Colonic mucosa (tissue), 4 donors: ENCODE measurements at places on chromosomes 16 and 17.

- H3K27me3 ChIP-seq: no peaks in the 10 kb centered on the region
- H3K36me3 ChIP-seq: no peaks in the 10 kb centered on the region
- no peak for DNase-seq
- no peak overlapping the region for H3K27ac ChIP-seq
- no peak overlapping the region for H3K4me3 ChIP-seq
- H3K4me1 ChIP-seq: no peaks in the 10 kb centered on the region
These were observed 35.8 kb upstream of the TEKT3 start for GRCh38 chr17:15377200-15377599.

GRCh38 chr17:42681976-42682721 lies at the start of gene CNTNAP1:
CNTNAP1 (plus strand) TSS chr17:42682531; CDS start chr17:42682830, 299 bp downstream.
- H3K4me3 ChIP-seq: peak within 1 kb of the TSS; percentile 37
- peak; percentile 57 for DNase-seq
- peak within 1 kb of the TSS; percentile 59 for H3K27ac ChIP-seq
- H3K4me1 ChIP-seq: peaks cover 38% of the 10 kb centered on the region

- no peaks in the 10 kb centered on the region for H3K36me3 ChIP-seq
- H3K27me3 ChIP-seq: no peaks in the 10 kb centered on the region
- H3K27ac ChIP-seq: no peak overlapping the region
- H3K4me1 ChIP-seq: no peaks in the 10 kb centered on the region
- H3K4me3 ChIP-seq: no peak overlapping the region
- DNase-seq: no peak
These were observed 82.6 kb downstream of the CACNG1 start for GRCh38 chr17:67126983-67127382.

DNA sequence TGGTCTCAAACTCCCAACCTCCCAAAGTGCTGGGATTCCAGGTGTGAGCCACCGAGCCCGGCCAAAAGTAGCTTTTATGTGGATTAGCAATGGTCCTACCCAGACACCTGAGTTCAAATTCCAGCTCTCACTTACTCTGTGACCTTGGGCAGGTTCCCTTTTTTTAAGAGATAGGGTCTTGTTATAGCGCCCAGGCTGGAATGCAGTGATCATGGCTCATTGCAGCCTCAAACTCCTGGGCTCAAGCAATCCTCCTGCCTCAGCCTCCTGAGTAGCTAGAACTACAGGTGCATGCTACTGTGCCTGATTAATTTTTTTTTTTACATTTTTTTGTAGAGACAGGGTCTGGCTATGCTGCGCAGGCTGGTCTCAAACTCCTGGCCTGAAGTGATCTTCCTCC lies 16.6 kb downstream of the HDAC5 start:
- no peaks in the 10 kb centered on the region for H3K27me3 ChIP-seq
- no peak overlapping the region for H3K4me3 ChIP-seq
- H3K27ac ChIP-seq: no peak overlapping the region
- H3K36me3 ChIP-seq: no peaks in the 10 kb centered on the region
- H3K4me1 ChIP-seq: peaks cover 16% of the 10 kb centered on the region
- no peak for DNase-seq

DNA sequence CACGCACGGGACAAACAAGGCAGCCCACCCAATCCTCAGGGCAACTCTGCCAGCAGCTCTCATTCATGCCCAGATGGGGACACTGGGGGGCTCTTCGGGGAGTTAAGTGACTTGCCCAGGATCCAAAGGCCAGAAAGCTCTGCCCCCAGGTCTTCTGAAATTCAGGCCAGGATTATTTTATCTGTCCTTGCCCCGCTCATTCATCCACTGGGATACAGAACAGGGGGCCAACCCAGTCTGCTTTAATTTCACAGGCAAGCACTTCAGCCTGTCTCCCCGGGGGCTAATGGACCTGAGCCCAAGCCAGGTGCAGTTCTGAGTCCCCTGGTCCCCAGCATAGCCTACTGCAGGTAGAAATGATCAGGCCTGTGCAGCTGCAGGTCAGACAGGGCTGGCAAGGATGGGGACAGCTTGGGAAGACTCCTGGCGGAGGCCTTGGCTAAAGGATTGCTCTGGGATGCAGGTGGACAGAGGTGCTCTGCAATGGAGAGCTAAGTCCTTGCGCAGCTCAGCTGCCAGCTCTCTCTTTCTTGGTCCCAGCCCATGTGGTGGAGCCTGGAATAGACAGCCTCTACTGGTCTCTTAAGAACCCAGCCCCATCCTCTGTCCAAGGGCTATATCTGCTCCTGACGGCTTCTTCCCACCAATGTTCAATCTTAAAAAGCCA lies 766 bp upstream of the B3GNT9 start:
- no peak overlapping the region for H3K4me3 ChIP-seq
- H3K27me3 ChIP-seq: no peaks in the 10 kb centered on the region
- H3K36me3 ChIP-seq: no peaks in the 10 kb centered on the region
- no peak for DNase-seq
- H3K27ac ChIP-seq: no peak overlapping the region

DNA sequence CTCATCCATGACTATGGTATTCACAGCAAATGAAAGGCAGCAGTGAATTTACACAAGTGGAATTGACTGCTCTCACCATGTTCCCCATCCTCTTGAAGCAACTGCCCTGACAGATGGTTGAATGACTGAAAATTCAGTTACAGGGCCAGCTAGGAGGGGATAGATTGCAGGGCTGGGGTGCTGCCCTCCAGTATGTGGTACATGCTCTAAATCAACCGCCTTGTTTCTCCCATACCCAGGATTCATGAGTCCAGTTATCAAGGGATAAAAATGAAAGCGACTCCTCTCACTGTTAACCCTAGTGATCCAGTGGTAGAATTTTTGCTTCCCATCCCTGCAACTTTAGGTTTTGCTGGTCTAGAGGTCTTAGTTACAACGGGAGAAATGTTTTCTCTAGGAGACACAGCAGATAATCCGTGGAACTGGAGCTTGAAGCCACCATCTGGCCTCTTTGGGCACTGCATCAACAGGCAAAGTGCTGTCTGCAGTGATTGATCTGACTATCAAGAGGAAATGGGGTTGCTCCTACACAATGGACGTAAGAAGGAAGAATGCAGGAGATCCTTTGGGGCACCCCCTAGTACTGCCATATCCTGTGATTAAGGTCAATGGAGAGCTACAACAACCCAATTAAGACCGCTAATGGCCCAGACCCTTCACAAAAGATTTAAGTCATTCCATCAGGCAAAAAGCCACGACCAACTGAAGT lies 32.0 kb downstream of the SCPEP1 start:
- no peak overlapping the region for H3K4me3 ChIP-seq
- peak; percentile 68 for DNase-seq
- H3K4me1 ChIP-seq: no peaks in the 10 kb centered on the region
- no peaks in the 10 kb centered on the region for H3K36me3 ChIP-seq

GRCh38 chr16:51556694-51557340 lies 405.7 kb upstream of the SALL1 start:
- H3K4me3 ChIP-seq: no peak overlapping the region

DNA sequence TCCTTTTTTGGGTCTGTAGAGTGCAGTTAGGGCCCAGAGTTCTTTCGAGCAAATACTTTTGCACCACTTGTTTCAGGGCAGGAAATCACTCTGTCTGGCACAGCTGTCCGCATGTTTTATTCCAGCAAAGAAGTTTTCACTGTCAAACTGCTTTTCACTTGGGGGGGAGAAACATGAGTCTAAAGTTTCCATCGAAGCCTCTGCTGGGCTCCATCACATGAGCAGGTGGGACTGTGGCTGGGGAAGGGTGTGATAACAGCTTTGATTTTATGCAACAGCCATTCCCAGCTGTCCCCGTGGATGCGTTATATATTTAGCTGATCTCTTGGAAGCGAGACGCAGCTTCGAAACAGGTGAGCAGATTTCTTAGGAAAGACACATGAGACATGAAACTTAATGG lies 288.6 kb downstream of the SNX29 start:
- H3K36me3 ChIP-seq: no peaks in the 10 kb centered on the region
- no peaks in the 10 kb centered on the region for H3K4me1 ChIP-seq
- no peaks in the 10 kb centered on the region for H3K27me3 ChIP-seq
- H3K4me3 ChIP-seq: no peak overlapping the region
- no peak overlapping the region for H3K27ac ChIP-seq

DNA sequence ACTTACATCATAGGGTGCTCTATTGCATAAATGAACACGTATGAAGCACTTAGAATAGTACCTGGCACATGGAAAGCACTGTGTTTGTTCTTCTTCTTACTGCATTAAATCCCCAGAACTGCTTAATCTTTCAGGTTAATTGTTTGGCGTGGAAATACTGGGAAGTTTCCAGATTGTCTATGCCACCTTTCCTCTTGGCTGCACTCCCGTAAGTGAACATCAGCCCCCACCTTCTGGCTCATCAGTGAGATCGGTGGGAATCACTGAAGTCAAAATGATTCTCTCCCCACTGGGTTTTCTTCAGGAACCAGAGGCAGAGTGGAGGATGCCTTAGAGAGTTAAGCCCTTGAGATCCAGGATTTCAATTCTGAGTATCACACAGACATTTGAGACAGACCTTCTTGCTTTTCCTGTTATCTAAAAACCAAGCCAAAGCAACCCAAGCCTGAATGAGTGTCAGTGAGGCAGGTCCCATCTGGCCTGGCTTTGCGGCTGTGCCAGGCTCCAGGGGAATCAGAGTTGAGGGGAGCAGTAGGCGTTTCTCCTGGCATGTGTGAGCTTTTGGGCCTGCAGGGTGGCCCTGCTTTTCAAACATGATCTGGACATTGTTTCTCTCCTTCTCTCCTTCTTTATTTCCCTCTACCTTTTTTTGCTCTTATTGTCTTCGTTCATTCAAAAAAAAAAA lies 59.1 kb downstream of the OTOA start:
- no peaks in the 10 kb centered on the region for H3K4me1 ChIP-seq
- H3K4me3 ChIP-seq: no peak overlapping the region
- H3K27ac ChIP-seq: no peak overlapping the region
- no peak for DNase-seq
- no peaks in the 10 kb centered on the region for H3K27me3 ChIP-seq
- no peaks in the 10 kb centered on the region for H3K36me3 ChIP-seq

GRCh38 chr16:52597073-52597771 lies 50.3 kb upstream of the TOX3 start:
- DNase-seq: peak; percentile 81
- no peaks in the 10 kb centered on the region for H3K27me3 ChIP-seq
- H3K4me1 ChIP-seq: no peaks in the 10 kb centered on the region
- H3K27ac ChIP-seq: no peak overlapping the region
- H3K4me3 ChIP-seq: no peak overlapping the region
- H3K36me3 ChIP-seq: no peaks in the 10 kb centered on the region

- no peak for DNase-seq
- no peak within 1 kb of the TSS for H3K27ac ChIP-seq
- H3K36me3 ChIP-seq: no peaks in the 10 kb centered on the region
- no peaks in the 10 kb centered on the region for H3K4me1 ChIP-seq
These were observed at the start of gene C16orf92 for GRCh38 chr16:30022887-30023286. C16orf92 (plus strand) TSS chr16:30023198; CDS start chr16:30023341, 143 bp downstream.

DNA sequence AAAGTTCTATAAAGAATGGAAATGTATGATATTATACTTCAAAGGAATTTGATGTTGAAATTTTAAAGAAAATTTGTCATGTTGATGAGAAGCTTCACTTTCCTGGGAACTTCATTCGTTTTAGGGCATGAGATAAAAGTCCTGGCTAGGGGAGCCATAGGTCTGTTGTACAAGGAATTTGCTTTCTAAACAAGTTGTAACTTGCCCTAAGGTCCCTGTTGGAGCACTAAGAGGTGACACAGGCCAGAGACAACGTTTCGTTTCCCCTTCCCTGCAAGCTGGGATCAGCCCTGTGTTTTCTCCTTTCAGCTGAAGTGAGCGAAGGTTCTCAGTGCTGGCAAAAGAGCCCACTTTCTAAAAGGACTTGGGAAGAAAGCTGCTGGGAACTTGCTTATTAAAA lies 16.6 kb downstream of the PLD6 start:
- H3K4me3 ChIP-seq: no peak overlapping the region
- DNase-seq: no peak
- H3K36me3 ChIP-seq: no peaks in the 10 kb centered on the region
- no peaks in the 10 kb centered on the region for H3K4me1 ChIP-seq

GRCh38 chr17:64240261-64240740 lies 22.8 kb downstream of the TEX2 start:
- H3K27ac ChIP-seq: no peak overlapping the region
- no peaks in the 10 kb centered on the region for H3K27me3 ChIP-seq
- H3K36me3 ChIP-seq: no peaks in the 10 kb centered on the region
- H3K4me3 ChIP-seq: no peak overlapping the region
- no peak for DNase-seq

- H3K27me3 ChIP-seq: no peaks in the 10 kb centered on the region
- H3K4me1 ChIP-seq: peaks cover 7% of the 10 kb centered on the region
- H3K4me3 ChIP-seq: peak overlapping the region; percentile 76
- no peaks in the 10 kb centered on the region for H3K36me3 ChIP-seq
- DNase-seq: no peak
- H3K27ac ChIP-seq: peak overlapping the region; percentile 87
These were observed 702 bp downstream of the NUDT21 start for GRCh38 chr16:56450275-56450985.

DNA sequence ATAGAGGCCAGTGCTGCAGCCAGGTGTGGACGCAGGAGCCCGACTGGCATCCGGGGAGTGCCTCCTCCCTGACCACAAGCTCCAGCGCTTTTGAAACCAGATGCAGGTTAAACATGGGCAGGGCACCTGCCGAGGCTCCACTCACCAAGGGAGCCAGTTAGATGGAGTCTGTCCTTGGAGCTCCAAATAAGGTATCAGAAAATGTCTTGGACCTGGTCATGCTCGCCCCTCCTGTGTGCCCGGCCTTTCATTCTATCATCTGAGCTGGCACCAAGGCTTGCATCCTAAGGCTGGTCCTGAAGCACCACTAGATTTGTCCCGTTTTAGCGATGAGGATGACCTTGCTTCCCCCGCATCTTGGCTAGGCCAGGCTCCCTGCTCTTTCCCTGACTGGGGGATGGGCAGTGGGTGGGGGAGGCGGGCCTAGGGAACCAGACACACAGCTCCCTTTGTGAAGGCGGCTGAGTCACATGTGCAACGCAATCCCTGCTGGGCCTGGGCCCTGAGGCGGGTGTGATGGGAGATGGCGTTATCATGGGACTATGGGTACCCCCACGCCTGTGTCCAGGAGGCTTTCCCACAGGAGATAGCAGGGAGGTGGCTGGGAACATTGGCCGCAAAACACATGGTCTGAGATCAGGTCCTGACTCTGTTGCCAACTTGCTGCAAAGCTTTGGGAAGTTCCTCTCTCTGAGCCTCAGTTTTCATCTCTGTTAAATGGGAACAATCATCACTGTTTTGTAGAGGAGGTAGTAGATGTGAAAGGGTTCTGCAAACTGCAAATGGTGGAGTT lies 5.0 kb upstream of the ADGRG1 start:
- peak; percentile 73 for DNase-seq
- H3K27ac ChIP-seq: peak overlapping the region; percentile 11
- no peaks in the 10 kb centered on the region for H3K4me1 ChIP-seq
- H3K36me3 ChIP-seq: no peaks in the 10 kb centered on the region
- H3K4me3 ChIP-seq: no peak overlapping the region
- H3K27me3 ChIP-seq: no peaks in the 10 kb centered on the region

- peak overlapping the region; percentile 97 for H3K27ac ChIP-seq
- no peak overlapping the region for H3K4me3 ChIP-seq
- H3K27me3 ChIP-seq: no peaks in the 10 kb centered on the region
- peak; percentile 85 for DNase-seq
- peaks cover 12% of the 10 kb centered on the region for H3K4me1 ChIP-seq
- no peaks in the 10 kb centered on the region for H3K36me3 ChIP-seq
These were observed 17.3 kb upstream of the EEF2K start for GRCh38 chr16:22188595-22189442.

GRCh38 chr16:21663889-21664647 lies at the start of gene OTOA:
OTOA (plus strand) TSS chr16:21663968; CDS start chr16:21678515, 14,547 bp downstream.
- H3K4me3 ChIP-seq: peak within 1 kb of the TSS; percentile 22
- no peak within 1 kb of the TSS for H3K27ac ChIP-seq
- H3K27me3 ChIP-seq: peaks cover 13% of the 10 kb centered on the region
- no peaks in the 10 kb centered on the region for H3K4me1 ChIP-seq
- no peaks in the 10 kb centered on the region for H3K36me3 ChIP-seq
